ENCODE measurements at places on chromosomes 3 and 15. TPM values are rescaled to one million over a fixed set of nuclear protein-coding genes. Genes with fewer than 3 reads are reported as not detected.

Gene GRIP2
- total RNA-seq = not detected

Gene TMEM158
- not detected for total RNA-seq

Gene LDHAL6B
- not detected for total RNA-seq

Gene RYR3
- total RNA-seq = not detected

Gene PLSCR2
- not detected for total RNA-seq

Gene CCDC80
- total RNA-seq = not detected

Gene CCDC54
- total RNA-seq = not detected

Gene GALNT15
- not detected for total RNA-seq

Gene ANKDD1A
- total RNA-seq = 2.2 TPM

Gene CP
- not detected for total RNA-seq

Gene CYP1A2
- not detected for total RNA-seq

Gene IL17RC
- total RNA-seq = 0.19 TPM

Gene HIGD2B
- 0.32 TPM for total RNA-seq

Gene SAMMSON
- not detected for total RNA-seq

Gene FETUB
- total RNA-seq = not detected

Gene PEX5L
- total RNA-seq = not detected

Gene RASGRP1
- total RNA-seq = 64.2 TPM

Gene KLHL6
- 32.9 TPM for total RNA-seq

Gene C3orf22
- total RNA-seq = not detected

Gene NR2F2
- not detected for total RNA-seq

Gene ITIH4
- total RNA-seq = 6.1 TPM

Gene ASB7
- total RNA-seq = 17.6 TPM

Gene ECE2
- not detected for total RNA-seq

Gene GOLGA6A
- total RNA-seq = not detected

Gene CADPS
- total RNA-seq = not detected

Gene SERPINI2
- not detected for total RNA-seq

Gene SRGAP3
- 0.99 TPM for total RNA-seq

Gene MEGF11
- total RNA-seq = not detected

Gene BUB1B
- 65.4 TPM for total RNA-seq

Gene CKMT1A
- total RNA-seq = not detected

Gene AKAP13
- 106 TPM for total RNA-seq

Gene CD200R1
- 2.6 TPM for total RNA-seq

Gene STAG1
- total RNA-seq = 51.9 TPM

Gene ACKR4
- total RNA-seq = not detected

Gene DCUN1D1
- total RNA-seq = 54.4 TPM

Gene HCLS1
- total RNA-seq = 182 TPM

Gene IL20RB
- 0.63 TPM for total RNA-seq

Gene CAPN3
- 2.5 TPM for total RNA-seq

Gene DVL3
- 36.3 TPM for total RNA-seq

Gene CCR1
- total RNA-seq = 0.36 TPM

Gene C3orf70
- not detected for total RNA-seq

Gene HSPBAP1
- 9.5 TPM for total RNA-seq

Gene MLF1
- total RNA-seq = 2.8 TPM

Gene TRAT1
- total RNA-seq = 23.5 TPM

Gene INSYN1
- total RNA-seq = not detected
